ENCODE measurements at places on chromosomes 13 and 19.

- no peak for DNase-seq
Measured at GRCh38 chr13:102586615-102587014, 10.2 kb upstream of the TPP2 start.

DNA sequence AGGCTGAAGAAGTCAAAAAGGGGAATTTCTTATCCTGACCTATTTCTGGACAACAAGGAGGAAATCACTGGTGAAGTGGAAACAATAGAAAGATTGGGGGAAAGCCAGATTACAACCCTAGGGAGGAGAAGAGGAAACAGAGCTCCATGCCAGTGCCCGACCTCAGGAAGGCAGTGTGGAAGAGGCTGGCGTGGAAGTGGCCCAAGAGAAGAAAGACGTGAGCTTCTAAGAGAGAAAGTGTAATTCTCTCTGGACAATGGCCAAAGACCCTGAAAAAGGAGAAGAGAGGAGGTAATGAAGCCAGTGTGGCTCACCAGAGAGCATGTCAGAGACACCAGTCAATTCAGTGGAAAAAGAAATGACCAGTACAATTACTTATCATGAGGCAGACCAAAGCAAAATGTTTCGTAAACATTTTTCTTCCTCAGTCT, 52.6 kb upstream of the URAD start:
- no peak for DNase-seq

GRCh38 chr13:112895521-112896465, 73.2 kb upstream of the MCF2L start:
- DNase-seq: no peak

DNA sequence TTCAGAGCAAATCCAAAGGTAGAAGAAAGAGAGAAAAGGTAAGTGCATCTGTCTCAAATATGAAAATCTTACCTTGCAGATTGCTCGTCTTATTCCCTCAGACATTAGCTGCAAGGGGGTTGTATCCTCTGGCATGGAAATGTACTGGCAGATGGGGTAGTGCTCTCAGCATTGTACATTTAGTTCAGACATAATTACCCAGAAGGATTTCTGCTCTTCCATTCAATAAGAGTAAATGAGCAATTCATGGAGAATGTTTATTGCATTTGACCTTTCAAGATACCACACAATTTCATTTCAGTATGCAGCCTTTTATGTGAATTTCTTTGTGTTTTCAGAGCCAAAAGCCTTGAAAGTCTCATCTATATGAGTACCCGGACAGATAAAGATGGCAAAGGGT, 63.8 kb downstream of the SCEL start:
- no peak for DNase-seq

DNA sequence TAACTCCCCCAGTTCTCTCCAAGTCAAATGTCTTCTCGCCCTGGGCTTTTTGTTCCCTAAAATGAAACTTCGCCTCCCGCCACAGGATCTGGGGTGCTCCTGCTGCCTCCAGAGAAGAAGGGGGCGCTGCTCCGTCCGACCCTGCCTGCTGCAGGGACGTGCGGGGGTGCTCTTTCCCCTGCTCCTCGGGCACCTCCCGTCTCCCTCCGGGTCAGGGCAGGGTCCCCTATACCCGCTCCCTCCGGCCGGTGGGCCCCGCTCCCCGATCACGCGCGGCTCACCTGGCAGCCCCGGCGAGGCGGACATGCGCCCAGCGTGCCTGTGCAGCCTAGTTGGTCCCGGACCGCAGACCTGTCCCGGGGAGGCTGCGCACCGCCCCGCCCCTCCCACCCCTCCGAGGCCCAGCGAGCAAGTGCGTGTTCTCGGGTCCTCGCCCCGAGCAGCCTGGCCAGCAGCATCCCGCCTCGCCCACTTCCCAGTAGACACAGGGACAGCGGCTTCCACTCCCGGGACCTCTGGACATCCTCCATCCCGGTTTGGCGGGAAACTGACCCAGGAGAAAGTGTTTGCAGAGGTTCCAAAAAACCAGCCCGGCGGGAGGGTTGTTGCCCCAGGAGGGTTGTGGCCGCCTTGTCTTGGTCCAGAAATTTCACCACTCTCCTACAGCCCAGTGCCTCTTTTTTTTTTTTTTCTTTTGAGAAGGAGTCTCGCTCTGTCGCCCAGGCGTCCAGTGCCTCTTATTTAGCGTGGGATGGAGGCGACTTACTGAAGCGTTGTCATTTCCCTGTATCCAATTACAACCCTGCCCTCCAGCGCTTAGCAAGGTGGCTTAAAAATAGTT, at the start of gene OXGR1:
OXGR1 (minus strand) TSS at position 460 of the 841 bp plus-strand sequence. CDS start 6,717 bp downstream, outside the sequence.
- DNase-seq: no peak

- DNase-seq: no peak
Measured at GRCh38 chr13:51769455-51770127, 34.4 kb downstream of the DHRS12 start.

DNA sequence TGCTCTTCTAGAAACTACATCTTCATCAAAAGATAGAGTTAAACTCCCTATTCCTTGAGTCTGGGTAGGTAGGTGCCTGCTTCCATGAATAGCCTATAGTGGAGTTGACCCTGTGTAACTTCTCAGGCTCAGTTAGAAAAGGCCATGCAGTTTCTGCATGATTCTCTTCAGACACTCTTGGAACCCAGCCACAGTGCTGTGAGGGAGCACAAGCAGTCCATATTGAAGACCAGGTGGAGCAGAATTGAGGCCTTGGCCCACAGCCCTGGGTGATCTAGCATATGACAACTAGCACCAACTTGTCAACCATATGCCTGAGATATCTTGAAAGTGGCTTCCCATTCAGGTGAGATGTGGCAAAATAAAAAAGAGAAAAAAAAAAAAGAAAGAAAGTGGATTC, 10.3 kb upstream of the PAN3 start:
- no peak for DNase-seq

DNA sequence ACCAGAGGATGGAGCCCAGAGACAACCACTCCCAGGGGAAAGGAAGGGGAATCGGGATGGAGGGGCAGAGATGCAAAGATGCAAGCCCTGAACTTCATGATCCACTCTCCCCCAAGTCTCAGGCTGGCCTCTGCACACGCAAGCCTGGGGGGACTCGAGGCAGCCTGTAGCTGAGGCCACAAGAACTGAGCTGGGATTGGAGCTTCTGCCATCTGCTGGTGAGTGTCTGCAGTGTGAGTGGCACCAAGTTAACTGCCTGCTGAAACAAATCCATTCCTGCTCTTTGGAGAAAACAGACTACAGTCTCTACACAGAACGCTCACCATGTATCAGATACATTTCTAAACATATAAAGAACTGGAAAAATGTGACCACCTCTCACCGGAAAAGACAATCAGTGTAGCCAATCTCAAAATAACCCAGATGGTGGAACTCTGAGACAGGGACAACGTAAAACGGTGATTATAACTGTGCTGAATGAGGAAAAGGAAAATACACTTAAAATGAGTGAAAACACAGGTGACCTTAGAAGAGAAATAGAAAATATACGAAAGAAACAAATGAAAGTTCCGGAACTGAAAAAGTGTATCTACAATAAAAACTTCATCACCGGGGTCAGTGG, 62.1 kb downstream of the KLF2 start:
- DNase-seq: peak; percentile 40

DNA sequence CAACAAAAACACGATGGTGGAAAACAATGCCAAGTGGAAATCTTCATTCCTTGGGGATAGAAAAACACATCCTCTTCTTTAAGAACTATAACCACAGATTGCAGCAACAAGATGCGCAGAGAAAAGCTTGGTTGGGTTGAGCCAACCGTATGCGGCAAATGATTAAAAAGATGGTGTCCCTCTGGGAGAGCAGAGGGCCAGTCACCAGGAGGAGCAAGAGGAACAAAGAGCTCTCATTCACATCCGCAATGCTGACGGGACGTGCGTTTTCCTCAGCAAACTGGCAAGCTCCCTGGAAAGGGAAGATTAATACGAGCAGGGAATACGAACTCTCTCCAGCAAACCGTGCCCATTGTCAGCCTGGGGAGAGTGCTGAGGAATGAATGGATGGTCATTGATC, 141.6 kb downstream of the KATNAL1 start:
- DNase-seq: no peak

DNA sequence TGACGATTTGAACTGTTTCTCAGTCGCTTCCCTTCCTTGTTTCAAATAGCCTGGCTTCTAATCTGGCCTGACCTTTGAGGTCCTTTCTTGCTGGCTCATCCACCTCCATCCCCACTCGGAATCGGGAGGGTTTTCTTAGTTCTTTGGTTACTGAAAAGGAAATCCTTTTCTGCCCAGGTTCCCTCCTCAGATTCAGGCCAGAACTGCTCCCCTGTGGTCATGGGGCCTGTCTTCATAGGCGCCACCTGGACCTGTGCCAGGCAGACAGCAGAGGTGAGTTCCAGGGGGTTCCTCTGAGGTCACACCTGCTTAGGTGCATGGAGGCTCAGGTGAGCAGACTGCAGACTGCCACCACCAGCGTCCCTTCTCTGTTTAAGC, 62.4 kb downstream of the AKAP11 start:
- DNase-seq: no peak

- DNase-seq: peak; percentile 43
Measured at GRCh38 chr19:46958532-46958931, 61.1 kb upstream of the NPAS1 start.

- DNase-seq: no peak
Measured at GRCh38 chr19:51800473-51801244, 5.7 kb downstream of the FPR3 start.

- no peak for DNase-seq
Measured at GRCh38 chr13:36006894-36007675, 124.1 kb downstream of the DCLK1 start.

GRCh38 chr19:15911599-15912235, 13.8 kb upstream of the CYP4F2 start:
- no peak for DNase-seq

GRCh38 chr13:79194272-79194671, 211.8 kb downstream of the RBM26 start:
- DNase-seq: no peak

DNA sequence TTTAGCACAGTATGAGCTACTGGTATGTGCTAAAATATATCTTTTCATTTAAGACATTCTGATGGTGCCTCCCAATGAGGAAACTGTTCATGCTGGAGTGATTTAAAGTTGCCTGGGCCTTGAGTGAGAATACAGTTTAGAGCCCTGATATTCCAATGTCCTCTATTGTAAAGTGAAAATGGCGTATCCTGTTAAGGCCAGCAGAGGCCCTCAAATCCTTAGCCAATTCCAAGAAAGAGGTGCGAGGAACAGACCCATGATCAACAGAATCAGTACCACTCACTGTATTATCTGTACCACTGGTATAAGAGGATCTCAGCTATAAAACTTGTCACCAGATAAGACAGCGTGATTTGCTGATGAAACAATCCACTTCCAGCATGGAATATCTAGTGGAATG, 273.1 kb upstream of the SLITRK5 start:
- no peak for DNase-seq
